ENCODE measurements at places on chromosomes 2 and 18. TPM values are rescaled to one million over a fixed set of nuclear protein-coding genes. Genes with fewer than 3 reads are reported as not detected.
A peak's percentile ranks its signal among the peaks of the same experiment; 100 is the strongest.

DNA sequence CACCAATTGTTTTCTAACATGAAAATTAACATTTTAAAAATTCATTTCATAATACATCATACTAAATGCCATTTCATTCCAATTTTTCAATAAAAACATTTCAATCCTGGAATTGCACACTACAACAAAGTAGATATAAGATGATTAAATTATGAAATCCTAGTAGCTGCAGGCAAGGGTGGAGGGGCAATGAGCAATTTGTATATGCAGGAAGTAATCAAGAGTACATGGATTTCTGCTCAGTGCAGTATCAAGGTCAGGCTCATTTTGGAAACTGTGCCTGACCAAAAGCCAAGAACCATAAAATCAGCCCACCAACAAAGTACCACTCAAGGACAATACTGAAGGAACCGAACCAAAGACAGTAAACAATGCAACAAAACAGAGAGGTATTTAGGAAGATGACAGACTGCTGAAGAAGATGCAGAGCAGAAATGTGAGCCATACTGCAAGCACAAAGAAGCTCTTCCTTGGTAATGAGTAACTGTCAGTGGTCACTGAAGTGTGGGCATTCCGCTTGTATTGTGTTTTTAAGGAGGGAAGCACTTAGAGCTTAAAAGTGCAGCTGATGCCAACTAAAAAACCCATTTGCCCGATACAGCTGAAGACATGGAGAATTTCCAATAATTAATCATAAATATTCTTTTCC, 34.5 kb upstream of the DSEL start:
- peak; percentile 17 for DNase-seq

- DNase-seq = no peak
Observed at GRCh38 chr2:149094217-149095015, 55.9 kb downstream of the LYPD6B start.

POTEI gene
- 0.10 TPM for polyA plus RNA-seq

NOP58 gene
- polyA plus RNA-seq = 111 TPM

SERPINB12 gene
- not detected for polyA plus RNA-seq
